Stimulated activated effector memory CD8-positive, alpha-beta T cell treated with anti-CD3 and anti-CD28 coated beads, Interleukin-12 subunit alpha, Interleukin-12 subunit beta, amount 100 ng/mL, for 72 hours (primary cell): ENCODE measurements at places on chromosomes 11 and 22.

GRCh38 chr22:29693161-29693560 lies 26.6 kb upstream of the CABP7 start:
- DNase-seq: no peak

GRCh38 chr11:114273071-114273470 lies 23.1 kb upstream of the NNMT start:
- no peak for DNase-seq

- no peak for DNase-seq
These were observed 5.1 kb upstream of the DRG1 start for GRCh38 chr22:31394326-31394725.

DNA sequence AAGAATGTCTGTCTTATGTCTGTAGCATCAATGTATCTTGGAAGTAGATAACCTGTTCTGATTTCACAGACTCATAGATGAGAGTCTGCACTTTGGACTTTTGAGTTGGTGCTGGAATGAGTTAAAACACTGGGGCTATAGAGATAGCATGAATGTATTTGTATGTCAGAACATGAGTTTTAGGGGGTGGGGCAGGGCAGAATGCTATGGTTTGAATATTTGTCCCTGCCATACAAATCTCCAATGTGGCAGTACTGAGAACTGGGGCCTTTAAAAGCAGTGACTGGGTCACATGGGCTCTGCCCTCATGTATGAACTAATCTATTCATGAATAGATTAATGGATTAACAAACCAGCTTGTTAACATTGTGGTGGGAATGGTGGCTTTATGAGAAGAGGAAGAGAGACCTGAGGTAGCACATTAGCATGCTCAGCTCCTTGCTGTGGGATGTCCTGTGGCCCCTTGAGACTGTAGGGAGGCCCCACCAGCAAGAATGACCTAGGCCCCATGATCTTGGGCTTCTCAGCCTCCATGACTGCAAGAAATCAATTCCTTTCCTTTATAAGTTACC lies 15.5 kb upstream of the OR52K1 start:
- DNase-seq: no peak

GRCh38 chr11:29333993-29334775 lies 682.6 kb downstream of the KCNA4 start:
- no peak for DNase-seq

DNA sequence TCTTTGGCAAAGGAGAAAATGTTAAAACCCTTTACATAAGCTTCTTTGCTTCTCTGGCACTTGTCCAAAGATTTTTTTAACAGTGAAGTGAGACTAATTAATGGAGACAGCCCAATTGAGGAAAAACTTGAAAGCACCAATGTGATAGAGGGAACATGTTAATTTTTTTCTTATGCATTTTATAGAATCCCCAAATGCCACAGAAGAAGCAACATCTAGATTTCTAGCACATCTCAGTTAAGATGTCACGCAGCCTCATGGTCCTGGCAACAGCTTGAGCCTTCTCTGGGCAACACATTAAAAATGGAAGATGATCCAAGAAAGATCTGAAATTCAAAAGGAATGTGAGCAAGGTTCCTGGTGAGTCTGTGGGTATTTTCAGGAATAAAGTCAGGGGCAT lies 48.5 kb downstream of the PACSIN2 start:
- DNase-seq: no peak

- DNase-seq: no peak
These were observed 865.3 kb downstream of the TBC1D22A start for GRCh38 chr22:47627556-47628253.

GRCh38 chr11:116545912-116546311 lies 226.9 kb downstream of the BUD13 start:
- DNase-seq: no peak

DNA sequence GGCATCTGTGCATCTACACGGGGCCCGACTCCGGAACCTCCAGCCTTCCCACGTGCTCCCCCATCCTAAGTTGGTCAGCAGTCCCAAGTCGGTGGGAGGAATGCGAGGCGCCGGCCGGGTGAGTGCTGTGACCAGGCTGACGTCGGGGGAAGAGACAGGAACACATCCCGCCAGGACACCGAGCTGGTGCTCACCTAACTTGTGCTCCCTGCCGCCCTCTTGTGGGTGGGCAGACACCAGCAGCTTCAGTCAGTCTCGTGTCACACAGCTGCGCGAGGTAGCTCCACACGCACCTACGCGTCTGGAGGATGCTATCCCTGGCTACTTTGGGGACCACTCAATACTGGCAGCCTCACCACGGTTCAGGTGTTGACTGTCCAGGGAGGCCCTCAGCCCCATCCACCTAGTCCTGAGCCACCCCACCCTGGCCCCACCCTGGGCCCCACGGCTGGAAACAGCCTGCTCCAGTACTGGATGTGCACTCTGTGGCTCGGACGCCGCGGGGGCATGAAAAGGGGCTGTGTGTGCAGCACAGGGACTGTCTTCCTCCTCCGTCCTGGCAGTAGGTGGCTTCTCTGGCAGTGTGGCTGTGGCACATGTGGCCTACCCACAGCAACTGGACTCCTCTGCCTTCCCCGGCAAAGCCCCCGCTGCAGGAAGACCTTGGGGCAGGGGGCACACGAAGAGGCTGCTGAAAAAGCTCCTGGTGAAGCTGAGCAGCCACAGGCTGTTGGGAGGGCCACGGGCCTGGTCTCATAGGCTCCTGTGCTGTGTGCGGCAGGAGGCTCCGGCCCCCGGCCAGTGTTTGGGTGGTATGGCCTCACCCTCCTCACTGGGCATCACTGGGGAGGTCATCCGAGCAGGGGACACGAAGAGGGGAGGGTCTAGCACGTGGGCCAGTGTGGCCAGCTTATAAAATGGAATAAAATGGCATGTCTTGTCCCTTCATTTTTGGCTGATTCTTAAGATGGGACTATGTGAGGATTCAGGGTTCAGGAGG lies 11.2 kb upstream of the BID start:
- peak; percentile 83 for DNase-seq

GRCh38 chr22:20746431-20747189 lies 27.3 kb upstream of the SERPIND1 start:
- no peak for DNase-seq

- DNase-seq: no peak
These were observed 145.0 kb downstream of the CCDC34 start for GRCh38 chr11:27217948-27218420.

GRCh38 chr11:55357560-55358184 lies 10.1 kb upstream of the OR4A15 start:
- no peak for DNase-seq

GRCh38 chr11:116343270-116343669 lies 429.5 kb downstream of the BUD13 start:
- no peak for DNase-seq

GRCh38 chr11:40513281-40513680 lies 946.2 kb downstream of the LRRC4C start:
- DNase-seq: no peak

DNA sequence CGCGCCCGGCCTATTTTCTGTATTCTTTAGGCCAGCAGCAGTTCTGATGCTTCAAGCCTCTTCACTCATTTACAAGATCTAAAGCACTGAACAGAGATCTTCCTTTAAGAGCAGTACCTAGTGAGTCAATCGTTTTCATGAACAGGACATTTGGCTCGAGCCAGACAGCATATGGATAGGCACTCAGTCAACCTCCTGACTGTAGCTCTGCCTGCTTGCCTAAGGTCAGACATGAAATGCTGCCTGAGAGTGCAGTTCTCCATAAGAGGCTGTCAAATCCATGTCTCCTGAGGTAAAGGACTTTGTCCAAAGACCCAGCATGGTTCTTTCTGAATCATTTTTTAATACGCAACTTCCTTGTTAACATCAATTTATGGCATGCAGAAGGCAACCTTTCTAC lies 941.2 kb downstream of the DLG2 start:
- no peak for DNase-seq

- DNase-seq: no peak
These were observed 131.9 kb downstream of the SHANK2 start for GRCh38 chr11:71120471-71120896.

DNA sequence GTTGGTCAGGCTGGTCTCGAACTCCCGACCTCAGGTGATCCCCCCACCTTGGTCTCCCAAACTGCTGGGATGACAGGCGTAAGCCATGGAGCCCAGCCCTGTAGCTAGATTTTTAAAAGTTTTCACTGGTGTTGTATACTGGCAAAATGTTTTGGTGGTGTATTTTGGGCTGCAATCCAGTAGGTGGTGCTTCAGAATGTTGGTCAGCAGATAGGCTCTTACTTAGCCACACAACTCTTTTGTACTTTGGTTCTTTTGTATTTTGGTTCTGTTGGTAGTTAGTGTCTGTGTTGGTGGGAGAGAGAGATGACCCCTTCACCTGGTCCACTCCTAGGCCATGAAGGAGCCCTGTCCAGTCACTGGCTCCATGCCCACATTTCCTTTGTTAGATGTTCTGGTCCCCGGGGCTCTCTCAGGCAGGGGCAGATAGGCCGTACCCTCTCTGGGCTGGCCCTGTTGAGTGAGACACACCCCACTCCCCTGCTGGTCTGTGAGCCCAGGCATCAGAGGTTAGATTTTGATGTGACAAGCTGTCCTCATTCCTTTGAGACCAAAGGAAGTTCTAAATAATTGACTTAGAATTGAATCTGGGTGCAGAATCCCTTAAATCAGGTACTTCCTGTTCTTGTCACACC lies 123.8 kb downstream of the DDX10 start:
- no peak for DNase-seq

GRCh38 chr22:50683994-50684371 lies 11.4 kb downstream of the SHANK3 start:
- DNase-seq: no peak

DNA sequence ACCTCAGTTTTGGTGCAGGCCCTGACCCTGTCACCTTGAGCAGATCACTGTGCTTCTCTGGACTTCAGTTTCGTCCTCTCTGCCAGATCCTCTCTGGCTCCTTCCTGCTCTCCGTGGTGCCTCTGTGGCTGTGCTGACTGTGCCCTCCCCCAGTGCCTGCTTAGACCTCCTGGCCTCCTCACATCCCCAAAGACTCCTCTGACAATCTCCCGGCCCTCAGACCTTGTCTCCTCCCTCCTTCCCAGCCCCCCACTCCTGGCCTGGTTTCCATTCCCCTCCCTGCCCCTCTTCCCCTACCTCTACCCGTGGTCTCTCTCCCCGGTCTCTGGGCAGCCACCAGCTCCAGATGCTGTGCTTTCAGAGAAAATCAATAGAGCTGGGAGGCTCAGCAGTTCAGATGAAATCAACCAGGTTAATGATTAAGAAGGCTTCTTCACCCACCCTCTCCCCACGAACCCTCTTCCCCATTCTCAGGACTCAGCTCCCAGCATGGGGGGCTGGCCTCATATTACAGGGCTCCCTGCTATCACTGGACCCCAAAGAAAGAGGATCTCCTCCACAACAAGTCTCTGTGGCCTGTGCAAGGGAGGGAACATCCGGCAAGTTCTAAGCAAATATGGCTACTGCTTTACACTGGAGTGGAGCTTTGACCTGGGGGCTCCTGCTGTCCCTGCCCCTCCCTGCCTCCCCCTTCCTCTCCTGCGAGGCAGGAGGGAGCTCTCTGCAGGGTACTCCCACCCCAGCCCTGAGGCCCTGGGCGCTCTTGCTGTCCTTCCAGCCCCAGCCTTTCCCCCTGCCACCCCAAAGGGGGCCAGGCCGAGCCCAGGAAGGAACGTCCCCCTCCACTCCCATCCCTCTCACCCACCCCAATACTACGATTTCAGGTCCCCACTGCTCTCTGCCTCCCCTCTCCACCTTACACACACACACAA lies 8.5 kb downstream of the BACE1-AS start:
- DNase-seq: no peak

DNA sequence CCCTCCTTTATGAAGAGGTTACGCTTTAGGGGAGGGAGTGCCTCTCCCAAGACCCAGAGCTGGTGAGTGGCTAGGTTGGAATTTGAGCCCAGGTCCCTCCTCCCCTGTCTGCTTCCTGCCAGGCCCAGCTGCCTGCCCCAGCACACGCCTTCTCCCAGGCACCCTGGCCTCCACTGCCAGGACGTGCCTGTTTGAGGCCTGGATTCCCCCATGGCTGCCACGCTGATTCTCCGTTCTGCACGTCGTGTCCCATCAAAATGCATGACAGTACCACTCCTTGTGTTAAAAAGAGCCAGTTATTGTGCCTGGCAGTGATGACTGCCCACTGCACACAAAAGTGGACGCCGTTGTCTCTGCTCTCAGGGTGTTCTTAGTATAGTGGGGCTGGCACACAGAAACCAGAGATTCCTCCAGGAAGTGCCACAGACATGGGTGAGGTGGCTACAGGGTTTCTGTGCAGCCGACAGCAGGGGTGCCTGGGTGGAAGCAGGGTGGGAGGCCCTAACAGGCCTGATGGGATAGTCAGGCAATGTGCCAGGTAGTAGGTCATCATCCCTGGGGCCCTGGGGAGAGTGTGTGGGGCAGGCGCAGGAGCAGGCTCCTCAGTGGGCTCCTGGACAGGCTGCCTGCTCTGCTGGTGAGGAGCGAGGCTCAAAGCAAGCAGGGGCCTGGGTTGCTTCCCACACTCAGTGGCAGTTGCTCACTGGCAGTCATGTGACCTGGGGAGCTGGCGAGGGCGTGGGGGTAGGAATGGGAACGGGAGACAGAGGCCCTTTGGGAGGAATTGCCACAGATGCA lies 24.2 kb downstream of the MED15 start:
- DNase-seq: no peak

GRCh38 chr22:30809086-30809485 lies 114.4 kb downstream of the OSBP2 start:
- DNase-seq: no peak

- DNase-seq: no peak
These were observed 26.4 kb downstream of the IZUMO1R start for GRCh38 chr11:94330789-94331188.

DNA sequence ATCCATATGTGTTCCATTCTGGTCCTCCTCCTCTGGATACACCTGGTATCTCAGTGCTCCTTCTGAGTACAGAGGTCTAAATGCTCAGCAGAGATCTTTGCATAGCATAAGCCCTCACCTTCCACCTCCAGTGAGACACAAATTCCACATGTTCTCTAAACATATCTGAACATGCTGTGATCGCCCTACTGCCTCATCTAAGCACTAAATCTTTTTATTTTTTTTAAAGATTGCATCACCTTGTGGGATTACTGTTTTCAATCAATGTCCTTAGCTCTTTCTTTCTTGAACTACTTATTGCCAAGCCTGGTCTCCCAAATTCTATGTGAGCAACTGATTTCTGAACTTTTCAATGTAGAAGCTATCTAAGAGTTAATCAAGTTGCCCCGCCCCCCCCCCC lies 113.4 kb downstream of the TRPC6 start:
- DNase-seq: no peak

GRCh38 chr11:92965196-92965595 lies 4.3 kb upstream of the MTNR1B start:
- DNase-seq: no peak

GRCh38 chr11:12792590-12792989 lies 118.4 kb downstream of the TEAD1 start:
- no peak for DNase-seq

GRCh38 chr11:93059117-93059957 lies 89.9 kb downstream of the MTNR1B start:
- DNase-seq: no peak

GRCh38 chr11:19027829-19028595 lies 32.5 kb downstream of the MRGPRX2 start:
- DNase-seq: no peak

- no peak for DNase-seq
These were observed 92.4 kb upstream of the NOX4 start for GRCh38 chr11:89583580-89583979.
